ENCODE measurements at places on chromosomes 7 and 10.

- DNase-seq: no peak
These were observed 62.7 kb downstream of the NPY start for GRCh38 chr7:24346716-24347115.

GRCh38 chr10:130018265-130018664 lies 54.2 kb upstream of the EBF3 start:
- peak; percentile 39 for DNase-seq

GRCh38 chr7:27142580-27143022 lies 880 bp downstream of the HOXA5 start:
- DNase-seq: no peak

DNA sequence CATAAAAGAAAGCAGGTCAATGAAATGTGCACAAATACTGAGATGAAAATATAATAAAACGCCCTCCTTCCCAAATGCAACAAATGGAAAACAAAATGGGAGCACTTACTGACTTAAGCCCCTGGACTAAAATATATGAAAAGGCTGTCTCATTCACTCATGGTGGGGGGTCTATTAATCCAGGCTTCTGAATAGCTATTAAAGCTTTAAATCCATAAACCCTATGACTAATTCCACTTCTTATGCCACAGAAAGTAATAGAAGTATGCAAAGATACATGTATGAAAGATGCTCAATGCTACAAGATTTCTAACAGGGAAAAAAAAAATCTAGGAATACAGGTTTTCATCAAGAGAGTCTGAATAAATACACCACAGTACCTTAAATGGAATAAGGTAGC lies 20.5 kb downstream of the EIF3A start:
- no peak for DNase-seq

DNA sequence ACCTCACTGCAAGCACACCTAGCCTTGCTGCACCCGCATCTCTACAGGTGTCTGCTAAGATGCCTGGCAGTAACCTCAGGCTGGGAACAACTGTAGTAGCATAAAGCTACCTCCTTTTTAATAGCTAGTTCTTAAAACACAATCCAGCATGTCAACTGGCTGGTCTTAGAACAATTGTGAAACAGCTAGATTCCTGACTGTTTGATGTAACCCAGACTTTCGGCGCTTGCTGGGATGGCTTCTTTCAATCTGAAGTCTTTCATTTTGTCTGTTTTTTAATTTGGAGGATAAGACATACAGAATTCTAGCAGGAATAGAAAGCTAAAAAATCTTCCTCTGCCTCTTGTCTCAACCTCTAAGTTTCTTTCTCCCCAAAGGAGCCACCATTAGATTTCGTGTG lies 59.8 kb downstream of the GSDME start:
- DNase-seq: no peak

DNA sequence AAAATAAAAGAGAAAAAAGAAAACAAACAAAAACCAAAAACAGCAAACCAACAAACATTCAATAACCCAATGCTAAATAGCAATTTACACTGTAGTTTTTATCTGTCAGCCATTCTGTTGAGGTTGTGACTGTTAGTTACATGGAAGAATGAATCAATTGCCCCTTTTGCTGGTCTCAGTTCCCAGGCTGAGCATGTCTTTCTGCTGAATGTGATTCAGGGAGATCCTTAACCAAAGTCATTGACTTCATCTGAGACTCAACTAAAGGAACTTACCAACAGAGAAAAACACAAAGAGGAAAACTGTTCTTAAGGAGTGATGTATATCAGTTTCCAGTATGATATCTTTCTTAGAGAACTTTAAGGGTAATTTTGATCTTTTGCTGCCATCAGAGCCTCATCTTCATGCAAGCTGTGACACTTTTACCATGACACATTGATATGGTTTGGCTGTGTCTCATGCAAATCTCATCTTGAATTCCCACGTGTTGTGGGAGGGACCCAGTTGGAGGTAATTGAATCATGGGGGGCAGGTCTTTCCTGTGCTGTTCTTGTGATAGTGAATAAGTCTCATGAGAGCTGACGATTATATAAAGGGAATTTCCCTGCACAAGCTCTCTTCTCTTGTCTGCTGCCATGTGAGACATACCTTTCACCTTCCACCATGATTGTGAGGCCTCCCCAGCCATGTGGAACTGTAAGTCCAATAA lies 469.8 kb downstream of the KIF20B start:
- no peak for DNase-seq

DNA sequence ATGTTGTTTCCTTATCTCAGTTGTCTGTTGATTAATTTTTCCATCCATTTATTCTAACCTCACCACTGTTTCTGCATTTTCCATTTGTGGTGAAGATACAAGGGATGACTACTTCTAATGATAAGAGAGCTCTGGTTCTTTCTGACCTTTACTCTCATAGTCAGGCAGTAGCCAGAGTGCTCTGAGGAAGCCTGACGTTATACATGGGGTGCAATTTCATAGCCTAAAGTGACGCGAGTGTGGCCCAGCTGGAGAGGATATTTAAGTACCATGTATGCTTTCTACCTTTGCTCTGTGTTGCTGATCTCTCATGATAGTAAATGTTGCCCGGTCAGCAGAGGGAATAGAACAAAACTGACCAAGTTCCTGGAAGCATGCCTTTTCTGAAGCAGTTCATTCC lies 33.9 kb upstream of the CYCS start:
- no peak for DNase-seq

DNA sequence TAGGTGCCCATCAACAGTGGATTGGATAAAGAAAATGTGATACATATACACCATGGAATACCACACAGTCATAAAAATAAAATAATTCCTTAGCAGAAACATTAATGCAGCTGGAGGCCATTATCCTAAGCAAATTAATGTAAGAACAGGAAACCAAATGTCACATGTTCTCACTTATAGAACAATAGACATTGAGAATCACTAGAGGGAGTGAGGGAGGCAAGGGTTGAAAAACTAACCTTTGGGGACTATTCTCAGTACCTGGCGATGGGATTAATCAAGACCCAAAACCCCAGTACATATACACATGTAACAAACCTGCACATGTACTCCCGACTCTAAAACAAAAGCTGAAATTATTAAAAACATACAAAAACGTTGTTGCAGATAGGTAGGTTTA lies 222.6 kb downstream of the SEMA3E start:
- DNase-seq: no peak

- no peak for DNase-seq
These were observed 38.3 kb downstream of the LRRC18 start for GRCh38 chr10:48901319-48901718.
